NCI-H460 (cell line): ENCODE measurements at places on chromosomes 13 and 19.

DNA sequence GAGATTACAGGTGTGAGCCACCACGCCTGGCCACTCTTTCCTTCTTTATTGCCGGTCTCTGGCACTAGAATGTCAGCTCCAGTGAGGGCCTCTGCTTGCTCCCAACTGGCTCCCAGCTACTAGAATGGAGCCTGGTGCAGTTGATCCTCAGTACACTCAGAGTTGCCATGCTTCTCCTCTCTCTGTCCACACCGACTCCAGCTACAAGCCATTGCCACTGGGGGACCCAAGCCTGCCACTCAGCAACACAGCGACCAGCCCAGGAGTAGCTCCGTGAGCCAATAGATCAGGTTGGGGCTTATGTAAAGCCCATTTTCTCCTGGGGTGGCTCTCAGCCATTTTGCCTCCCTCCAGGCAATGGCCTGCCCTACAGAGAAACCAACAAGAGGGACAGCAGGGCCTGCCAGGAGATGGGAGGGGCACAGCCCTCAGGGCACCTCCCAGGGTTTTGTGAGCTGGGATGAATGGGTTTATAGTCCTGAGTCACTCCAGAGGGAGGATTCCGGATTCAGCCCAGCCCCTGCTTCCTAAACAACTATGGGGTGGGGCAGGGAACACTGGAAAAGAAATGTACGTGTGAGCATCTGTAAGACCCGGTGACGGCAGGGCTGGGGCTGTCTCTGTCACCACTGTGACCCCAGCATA lies 36.5 kb downstream of the OPA3 start:
- peak; percentile 52 for DNase-seq

DNA sequence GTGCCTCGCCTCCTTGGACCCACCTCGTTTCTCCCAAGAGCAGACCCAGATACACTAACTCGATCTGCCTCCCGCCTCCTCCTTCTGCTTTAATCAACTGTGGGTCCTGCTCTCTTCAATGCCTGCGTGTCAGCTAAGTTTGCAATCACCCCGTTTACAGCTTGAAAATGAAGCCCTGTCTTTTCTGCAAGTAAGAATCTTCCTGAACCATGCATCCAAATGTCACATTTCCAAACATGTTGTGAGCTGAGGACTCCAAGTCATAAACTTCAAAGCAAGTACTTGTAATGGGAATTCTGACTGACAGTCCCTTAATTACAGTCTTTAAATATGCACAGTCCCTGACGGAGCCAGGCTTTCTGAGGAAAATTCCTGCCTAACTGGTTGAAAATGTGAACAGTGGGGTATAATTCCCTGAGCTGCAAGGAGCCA lies 154.9 kb upstream of the UQCRFS1 start:
- no peak for DNase-seq

- no peak for DNase-seq
Measured at GRCh38 chr19:6402837-6403608, 10.1 kb upstream of the GTF2F1 start.

DNA sequence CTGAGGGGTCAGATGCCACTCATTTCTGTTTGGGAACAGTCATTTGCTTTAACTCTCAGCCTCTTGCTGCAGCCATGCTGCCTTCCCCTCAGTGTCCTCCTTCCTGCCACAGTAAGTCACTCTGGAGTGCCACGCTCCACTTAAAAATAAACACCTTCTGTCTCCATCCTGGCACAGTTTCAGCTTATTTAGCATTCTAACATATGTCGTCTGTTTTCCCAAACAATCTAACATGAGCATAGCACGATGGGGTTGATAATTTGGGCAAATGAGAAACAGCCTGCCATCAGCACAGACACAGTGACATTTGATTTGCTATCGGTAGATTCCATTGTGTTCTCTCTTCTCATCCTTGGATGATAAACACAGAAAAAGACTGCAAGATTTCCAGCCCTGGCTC lies 768.6 kb downstream of the UQCRFS1 start:
- no peak for DNase-seq

DNA sequence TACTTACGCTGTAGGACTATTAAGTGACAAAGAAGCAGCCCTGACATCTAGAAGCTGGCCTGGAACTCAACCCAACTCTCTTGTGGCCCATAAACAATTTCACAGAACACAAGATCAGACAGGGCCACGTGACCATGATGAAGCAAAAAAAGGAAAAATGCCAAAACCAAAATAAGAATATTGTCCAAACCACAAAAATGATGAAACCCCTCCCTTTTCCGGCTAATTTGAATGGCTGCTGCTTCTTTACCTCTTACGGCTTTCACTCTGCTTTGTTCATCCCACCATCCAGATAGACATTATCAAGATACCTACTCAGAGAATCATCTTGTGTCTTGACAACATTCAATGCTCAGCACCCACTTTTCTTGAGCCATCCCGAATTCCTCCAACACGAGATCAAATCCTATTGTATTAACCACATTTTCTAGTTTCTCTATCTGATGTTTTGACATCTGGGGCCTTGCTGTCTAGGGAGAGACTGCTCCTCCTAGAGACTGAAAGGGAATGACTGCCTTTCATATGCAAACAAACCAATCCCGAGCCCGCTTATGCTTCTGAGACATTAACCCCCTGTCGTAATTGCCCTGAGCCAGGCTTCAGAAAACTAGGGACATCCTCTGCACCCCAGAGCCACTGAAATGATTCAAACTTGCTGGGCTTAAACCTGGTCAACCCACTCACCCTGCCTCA lies 186.3 kb downstream of the TDRD3 start:
- no peak for DNase-seq

DNA sequence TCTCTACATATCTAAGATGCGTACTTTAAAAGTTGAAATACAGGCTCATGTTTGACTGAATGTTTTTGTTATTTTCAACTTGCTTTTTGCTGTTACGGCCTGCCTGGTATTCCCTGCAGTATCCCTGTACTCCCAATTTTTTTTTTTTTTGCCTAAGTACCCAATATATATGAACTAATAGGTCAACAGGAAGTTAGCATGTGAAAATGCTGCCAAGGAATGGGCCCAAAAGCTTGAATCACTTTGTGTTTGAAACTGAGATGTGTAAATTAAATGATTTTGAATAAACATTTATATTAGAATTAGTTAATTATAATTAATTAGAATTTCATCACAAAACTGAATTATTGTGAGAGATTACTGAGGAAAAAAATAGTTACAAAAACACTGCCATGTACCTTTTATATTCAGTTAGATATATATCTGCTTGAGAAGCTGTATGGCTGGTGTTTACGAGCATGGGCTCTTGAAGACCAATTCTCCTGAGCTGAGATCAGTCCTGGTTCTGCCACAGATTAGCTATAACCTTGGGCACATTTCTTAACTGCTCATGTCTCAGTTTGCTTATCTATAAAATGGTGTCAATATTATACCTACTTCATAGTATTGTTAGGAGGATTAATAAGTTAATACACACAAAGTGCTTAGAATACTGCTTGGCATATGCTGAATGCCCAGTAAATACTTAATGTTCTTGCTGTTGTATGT lies 16.0 kb downstream of the TDRD3 start:
- no peak for DNase-seq
